ENCODE measurements at places on chromosomes 2 and 18. TPM values are rescaled to one million over a fixed set of nuclear protein-coding genes. Genes with fewer than 3 reads are reported as not detected.

ASXL3 gene
- total RNA-seq: 15.4 TPM

PLA2R1 gene
- total RNA-seq: 5.0 TPM

GRCh38 chr2:95079199-95079683 is 42.4 kb downstream of the MRPS5 start:
- H3K4me3 ChIP-seq: no peak overlapping the region
- no peak for DNase-seq
- H3K36me3 ChIP-seq: no peaks in the 10 kb centered on the region
- no peaks in the 10 kb centered on the region for H3K27me3 ChIP-seq
- H3K4me1 ChIP-seq: no peaks in the 10 kb centered on the region

DNA sequence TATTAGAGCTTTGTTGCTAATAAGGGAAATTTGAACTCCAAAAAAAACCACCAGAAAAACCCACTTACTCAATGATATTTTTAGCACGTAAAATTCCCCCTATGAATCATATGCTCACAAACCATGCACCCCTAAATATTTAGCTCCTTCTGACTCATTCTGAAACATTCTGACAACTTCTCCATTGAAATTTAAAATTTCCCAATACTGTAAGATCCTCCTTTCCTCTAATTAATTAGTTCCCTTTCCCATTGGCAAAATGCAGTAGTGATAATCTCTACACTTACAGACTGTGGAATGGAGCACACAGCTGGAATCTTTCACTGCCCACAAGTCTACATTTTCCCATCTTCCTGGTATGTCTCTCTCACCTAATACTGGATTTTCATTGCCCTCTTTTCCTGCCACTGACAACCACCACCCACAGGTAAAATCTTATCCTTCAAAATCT is 215.8 kb upstream of the ACVR2A start:
- H3K4me3 ChIP-seq: no peak overlapping the region
- H3K4me1 ChIP-seq: no peaks in the 10 kb centered on the region
- DNase-seq: no peak
- no peaks in the 10 kb centered on the region for H3K36me3 ChIP-seq
- H3K27me3 ChIP-seq: no peaks in the 10 kb centered on the region

GRCh38 chr2:146457221-146457620 is 1387.6 kb upstream of the ACVR2A start:
- no peaks in the 10 kb centered on the region for H3K4me1 ChIP-seq
- no peak for DNase-seq
- no peaks in the 10 kb centered on the region for H3K36me3 ChIP-seq

DNA sequence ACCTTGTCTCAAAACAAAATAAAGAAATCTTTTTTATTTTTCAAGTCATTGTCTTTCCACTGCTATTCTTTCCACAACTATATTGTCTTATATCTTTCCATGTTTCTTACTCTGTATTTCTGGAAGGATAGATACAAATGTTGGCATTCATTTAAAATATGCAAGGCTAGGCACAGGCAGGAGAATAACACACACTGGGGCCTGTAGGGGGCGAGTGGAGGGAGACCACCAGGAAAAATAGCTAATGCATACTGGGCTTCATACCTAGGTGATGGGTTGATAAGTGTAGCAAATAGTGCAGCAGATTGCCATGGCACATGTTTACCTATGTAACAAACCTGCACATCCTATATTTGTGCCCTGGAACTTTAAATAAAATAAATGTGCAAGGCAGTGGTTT is 9.6 kb downstream of the MRPL30 start:
- H3K4me3 ChIP-seq: no peak overlapping the region
- no peak overlapping the region for H3K27ac ChIP-seq
- no peaks in the 10 kb centered on the region for H3K36me3 ChIP-seq
- DNase-seq: no peak
- no peaks in the 10 kb centered on the region for H3K4me1 ChIP-seq
- H3K27me3 ChIP-seq: no peaks in the 10 kb centered on the region

DNA sequence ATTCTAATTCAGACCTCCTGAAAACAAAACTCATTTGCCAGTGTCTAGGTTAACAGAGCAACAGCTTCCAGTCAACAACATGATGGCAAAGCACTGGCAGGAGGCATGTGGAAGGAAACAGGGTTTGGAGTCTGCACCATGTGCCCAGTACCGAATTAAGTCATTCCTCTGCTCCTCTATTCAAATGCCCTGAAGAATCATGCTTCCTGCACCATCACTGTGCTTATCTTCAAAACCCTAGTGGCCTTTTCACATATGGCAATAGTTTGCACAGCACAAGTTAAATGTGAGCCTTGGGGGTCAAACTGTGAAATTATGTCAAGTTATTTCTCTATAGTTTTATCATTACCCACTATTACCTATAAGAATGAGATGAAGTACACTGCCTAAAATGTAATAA is 75.4 kb upstream of the GRB14 start:
- peaks cover 3% of the 10 kb centered on the region for H3K4me1 ChIP-seq
- no peak overlapping the region for H3K4me3 ChIP-seq
- no peaks in the 10 kb centered on the region for H3K36me3 ChIP-seq
- DNase-seq: no peak
